ENCODE measurements at places on chromosomes 6 and 20.

DNA sequence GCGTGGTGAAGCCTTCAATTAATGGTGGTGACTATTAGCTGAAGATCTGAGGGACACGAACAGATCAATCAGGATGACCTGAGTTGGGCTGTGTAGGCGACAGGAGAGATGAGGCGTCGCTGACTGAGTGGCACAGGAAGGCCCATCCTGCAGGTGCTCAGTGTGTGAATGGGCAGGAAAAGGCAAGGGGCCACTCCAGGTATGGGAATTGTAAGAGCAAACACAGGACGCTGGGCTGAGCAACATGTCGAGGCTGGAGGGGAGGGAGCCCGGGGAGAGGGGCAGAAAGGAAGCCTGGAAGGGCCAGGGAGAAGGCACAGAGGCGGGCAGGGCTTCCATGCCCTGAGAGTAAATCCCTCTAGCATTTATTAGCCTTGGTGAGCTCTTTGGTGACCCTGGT, 151.0 kb downstream of the VEGFA start:
- DNase-seq = no peak

DNA sequence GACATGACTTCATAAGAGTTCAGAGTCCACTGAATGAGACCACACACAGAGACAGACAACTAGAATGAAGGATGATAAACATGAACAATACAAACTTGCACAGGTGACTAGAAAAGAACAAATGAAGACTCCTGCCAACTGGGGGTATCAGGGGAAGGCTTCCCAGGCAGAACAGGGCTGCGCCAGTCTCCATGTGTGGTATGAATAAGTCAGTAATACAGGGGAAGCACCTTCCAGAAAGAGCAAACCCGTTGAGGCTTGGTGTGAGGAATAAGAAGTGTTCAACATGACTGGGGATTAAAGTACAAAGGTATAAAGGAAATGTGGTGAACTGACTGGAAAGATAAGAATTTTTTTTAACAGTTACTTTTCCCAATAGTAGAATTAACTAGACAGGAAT, 3.7 kb upstream of the SLC17A2 start:
- DNase-seq = no peak

DNA sequence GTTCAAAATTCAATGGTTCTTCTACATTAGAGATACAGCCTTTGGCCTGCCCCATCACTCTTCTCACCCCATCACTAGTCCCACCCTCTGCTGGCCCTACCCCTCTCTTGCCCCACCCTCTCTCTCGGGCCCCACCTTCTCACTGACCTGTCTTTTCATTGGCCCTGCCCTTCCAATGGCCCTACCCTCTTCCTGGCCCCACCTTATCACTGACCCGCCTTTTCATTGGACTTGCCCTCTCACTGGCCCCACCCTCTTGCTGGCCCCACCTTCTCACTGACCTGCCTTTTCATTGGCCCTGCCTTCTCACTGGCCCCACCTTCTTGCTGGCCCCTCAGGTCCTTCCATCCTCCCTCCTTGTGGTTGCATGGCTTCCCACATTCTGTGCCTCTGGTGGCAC, 107.2 kb upstream of the PLEKHG1 start:
- no peak for DNase-seq

DNA sequence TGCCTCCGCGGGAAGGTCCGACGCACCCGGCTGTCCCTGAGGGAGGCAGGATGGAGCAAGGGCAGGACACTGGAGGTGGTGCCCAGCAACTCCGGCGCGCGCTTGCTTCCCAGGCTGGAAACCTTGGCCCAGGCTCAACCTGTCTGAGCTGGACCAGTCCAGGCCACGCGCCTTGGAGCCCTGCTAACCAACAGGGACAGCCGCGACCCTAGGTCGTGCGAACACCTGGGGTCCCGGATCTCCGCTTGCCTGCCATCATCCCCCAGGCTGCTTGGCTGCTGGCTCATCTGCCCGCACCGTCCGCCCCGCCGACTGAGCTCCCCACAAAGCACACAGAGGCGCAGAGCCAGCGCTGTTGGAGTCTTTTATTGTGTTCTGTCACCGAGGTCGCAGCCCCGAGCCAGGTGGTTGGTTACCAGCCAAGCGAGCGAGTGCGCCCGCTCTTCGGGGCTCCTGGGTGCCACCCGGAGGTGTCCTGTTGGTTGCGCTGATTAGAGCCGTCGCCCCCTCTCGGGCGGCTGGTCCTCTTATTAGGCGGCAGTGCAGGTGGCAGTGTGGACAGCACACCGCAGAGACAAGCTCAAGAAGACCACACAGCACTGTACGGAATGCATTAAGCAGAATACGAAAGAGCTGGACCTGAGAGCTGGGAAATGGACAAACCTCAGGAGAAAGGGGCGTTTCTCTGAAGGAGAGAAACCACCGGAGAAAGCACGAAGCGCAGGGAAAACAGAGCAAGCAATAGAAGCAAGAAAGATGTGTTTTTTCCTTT, 3.8 kb downstream of the COL12A1 start:
- DNase-seq = no peak

- peak; percentile 43 for DNase-seq
Observed at GRCh38 chr20:53917145-53918019, 153.0 kb downstream of the BCAS1 start.

DNA sequence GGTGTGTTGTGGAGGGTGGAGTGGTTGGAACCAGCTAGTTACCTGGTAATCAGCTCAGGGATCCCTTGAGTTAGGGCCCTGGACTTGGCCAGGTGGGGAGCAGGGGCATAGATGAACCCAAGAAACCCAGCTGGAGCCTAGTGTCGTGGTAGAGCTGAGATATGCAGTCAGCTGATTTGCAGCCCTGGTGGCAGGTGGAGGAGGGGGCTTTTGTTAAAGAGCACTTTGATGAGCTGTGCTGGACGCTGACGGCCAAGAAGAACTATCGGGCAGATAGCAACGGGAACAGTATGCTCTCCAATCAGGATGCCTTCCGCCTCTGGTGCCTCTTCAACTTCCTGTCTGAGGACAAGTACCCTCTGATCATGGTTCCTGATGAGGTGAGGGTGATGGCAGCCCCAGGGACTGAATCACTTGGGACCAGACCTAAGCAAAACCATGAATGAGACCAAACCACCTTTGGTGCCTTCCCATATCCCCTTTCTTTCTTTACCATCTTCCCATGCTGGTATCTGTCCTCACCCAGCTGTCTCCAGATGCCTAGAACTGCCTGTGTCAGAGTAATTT, 12.7 kb downstream of the DEF6 start:
- DNase-seq = no peak

DNA sequence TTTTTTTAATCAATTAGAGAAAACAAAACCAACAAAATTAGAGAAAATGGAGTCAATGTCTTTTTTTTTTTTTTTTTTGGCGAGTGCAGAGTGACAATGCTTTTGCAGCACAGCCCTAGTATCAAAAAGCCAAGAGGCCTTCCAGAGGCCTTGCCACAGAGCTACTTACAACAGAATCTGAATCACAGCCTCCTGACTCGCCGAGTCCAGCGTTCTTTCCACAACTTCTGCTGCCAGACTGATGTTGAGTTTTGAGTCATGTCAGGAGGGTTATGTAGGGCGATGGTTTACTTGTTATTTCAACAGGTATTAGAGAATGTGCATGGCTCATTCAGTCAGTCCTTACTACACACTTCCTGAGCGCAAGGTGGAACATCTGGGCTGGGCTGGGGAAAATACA, 88.6 kb downstream of the FNDC1 start:
- no peak for DNase-seq

DNA sequence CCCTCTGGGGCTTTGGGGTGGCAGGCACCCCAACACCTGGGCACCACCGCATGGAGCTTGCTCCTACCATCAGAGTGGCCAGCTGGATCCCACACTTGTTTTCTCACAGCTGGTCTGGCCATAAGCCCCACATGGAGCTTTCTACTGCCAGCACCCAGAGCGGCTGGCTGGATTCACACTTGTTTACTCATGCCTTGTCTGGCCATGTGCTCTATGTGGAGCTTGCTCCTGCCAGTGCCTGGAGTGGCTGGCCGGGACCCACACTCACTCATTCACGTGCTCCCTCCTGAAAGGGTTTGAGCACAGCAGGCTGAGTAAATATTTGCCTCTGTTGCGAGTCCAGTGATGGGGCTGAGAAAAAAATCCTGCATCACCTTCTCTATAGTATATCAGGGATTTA, 487.0 kb downstream of the CD109 start:
- no peak for DNase-seq

DNA sequence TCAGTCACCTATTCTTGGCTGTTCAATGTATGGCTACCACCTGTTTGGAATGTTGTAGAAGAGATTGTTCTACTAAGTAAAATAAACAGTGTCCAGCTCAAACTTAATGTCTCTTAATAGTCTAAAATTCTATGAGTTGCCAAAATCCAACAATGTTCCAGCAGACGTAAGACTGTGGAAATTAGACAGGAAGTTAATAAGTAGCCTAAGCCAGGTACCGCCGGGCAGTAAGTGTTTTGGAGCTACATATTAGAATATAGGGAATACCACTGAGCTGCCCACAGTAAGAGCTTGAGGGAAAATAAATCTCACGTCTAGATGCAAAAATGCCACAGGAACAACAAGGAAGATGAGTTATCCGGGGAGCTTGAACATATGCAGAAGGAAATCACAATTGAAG, 7.8 kb upstream of the MANEA start:
- DNase-seq = no peak

- DNase-seq = peak; percentile 84
Observed at GRCh38 chr6:158654498-158654897, 4.6 kb downstream of the SYTL3 start.

DNA sequence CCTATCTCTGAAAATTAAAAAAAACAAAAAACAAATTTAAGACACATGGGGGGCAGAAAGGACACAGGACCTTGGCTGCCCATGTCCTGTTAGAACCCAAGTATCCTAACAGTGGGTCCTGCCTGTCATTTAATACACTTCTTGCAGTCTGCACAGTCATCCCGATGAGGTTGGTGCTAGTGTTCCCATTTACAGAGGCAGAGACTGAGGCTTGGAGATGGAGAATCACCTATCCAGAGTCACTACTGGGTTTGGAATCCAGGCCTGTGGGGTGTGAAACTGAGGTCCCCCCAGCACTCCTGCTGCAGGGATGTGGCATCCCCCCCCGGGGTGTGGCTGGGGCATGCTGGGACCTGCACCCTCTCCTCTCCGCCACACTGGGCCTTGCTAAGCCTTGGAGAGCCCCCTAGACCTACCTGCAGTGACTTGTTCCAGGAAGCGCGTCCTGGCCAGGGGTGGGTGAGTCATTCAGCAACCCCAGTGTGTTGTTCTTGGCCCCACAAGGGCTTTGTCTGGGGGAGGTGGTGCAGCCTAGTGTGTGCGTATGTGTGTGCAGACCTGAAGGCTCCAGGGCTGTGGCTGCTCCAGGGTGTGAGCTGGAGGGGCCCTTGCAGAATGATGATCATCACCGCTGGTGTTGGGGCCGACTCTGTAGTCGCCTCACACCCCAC, 49.7 kb downstream of the BCAS4 start:
- DNase-seq = peak; percentile 80

DNA sequence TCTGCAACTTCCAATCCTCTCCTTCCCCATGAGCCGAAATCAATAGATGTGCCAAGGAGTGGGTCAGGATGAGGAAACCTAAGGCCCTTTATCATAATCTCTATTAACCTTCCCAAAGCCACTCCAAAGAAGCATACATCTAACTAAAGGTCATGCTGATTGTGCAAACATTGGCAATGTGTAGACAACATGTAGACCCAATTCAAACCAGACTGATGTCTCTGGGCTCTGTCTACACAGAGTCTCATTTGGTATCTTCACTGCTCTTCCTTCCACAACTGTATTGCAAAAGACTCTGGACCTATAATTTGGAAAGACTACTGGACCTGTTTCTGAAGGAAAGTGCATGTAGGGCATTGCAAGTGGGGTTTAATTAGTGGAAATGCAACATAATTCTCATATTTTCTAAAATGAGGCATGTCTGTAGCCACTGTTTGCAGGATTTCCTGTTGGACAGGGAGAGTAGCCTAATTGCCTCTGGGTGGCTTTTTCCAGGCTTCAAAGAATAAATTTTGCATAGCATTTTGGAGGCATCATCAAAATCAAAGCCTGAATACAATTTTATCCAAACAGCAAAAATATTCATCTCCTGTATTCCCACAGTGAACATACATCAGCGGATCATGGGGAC, 35.0 kb upstream of the MLIP start:
- no peak for DNase-seq
